ENCODE measurements at places on chromosomes 13 and 19.

- DNase-seq, result peak; percentile 47
Measured at GRCh38 chr13:56932104-56932503, 208.6 kb upstream of the PRR20A start.

DNA sequence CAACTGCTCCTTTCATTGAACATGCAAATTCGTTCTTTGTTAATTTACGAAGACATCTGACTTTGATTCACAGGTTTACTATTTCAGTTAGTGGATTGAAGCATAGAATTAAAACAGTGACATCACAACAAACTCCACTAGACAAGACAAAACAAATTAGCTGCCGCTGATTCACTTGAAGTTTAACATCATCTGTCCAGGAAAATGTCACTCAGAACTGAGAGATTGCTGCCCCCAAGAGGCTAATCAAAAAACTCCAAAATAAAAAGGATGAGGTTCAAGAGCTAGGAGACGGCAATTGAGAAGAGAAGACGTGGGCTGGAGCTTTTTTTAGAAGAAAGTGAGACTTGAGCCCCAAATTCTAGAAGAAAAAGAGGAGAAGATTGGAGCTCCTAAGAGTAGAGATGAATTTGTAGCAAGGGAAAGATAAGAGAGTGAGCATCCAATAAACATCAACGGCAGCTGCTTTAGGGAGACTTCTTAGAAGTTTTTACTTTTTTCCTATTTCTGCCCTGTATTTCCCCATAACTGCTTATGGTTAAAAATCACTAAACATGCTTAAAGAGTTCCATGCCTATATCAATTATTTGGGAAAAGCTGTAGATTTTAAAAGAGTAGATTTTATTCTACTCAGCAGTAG, 40.8 kb upstream of the TPP2 start:
- DNase-seq, result peak; percentile 89

DNA sequence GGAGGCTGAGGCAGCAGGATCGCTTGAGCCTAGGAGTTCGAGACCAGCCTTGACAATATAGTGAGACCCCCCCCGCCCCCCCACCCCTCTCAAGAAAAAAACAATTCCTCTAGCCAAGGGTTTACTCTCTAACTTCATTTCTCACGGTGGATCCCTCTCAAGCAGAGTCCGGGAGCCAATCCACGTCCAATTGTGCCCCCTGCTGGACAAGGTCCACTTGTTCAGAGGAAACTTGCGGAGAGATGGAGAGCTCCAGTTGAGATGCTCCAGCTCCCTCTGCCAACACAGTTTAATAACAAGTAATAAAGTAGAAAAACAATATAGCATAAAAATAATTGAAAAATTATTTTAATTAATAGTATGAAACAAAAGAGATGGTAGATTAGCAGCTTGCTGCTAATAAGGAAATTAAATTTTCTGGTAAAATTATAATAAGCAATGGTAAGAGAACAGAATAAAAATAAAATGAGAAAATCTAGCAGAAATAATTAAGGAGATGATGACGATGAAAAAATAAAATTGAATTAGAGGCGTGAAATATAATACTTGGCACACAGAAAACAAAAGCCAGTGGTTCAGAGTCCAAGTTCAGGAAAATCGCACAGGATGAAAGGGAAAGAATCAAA, 14.5 kb upstream of the SIGLEC14 start:
- DNase-seq, result peak; percentile 82

- no peak for DNase-seq
Measured at GRCh38 chr19:5172859-5173630, 167.6 kb downstream of the PTPRS start.

GRCh38 chr19:51978882-51979281, 7.8 kb downstream of the ZNF350 start:
- DNase-seq, result no peak

GRCh38 chr19:18098891-18099622, 1.5 kb downstream of the MAST3 start:
- peak; percentile 56 for DNase-seq

DNA sequence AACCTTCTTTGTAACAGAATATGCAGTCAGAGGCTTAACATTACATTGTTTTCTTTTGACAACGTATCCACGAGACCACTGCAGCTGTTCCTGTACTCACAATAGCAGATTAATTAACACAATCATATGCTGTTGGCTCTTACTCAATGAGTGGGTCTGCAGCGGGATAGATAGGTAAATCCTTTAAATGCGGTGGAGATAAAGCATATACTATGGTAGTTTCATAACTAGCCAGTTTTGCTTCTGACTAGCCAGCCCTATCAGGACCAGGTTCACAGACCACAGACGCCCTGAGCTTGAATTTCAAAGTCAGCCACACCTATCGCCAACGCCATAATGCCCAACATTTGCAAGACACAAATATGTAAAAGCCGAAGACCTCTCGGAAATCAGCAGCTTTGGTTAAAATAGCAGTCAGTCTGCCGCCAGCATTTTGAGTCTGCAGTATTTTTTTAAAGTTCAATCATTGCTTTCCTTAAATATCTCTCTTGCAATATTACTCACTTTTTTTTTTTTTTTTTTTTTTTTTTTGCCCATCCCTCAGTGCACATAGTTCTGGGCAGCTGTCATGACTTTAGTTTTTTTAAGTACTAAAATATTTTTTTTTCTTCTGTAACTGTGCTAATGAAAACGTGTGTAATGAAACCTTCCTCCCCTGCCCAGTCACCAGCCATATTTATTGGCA, 120.5 kb downstream of the ZNF536 start:
- DNase-seq, result no peak

GRCh38 chr19:18126097-18126496, 26.9 kb upstream of the PIK3R2 start:
- no peak for DNase-seq

- DNase-seq, result no peak
Measured at GRCh38 chr13:104831831-104832230, 1703.6 kb downstream of the EFNB2 start.

DNA sequence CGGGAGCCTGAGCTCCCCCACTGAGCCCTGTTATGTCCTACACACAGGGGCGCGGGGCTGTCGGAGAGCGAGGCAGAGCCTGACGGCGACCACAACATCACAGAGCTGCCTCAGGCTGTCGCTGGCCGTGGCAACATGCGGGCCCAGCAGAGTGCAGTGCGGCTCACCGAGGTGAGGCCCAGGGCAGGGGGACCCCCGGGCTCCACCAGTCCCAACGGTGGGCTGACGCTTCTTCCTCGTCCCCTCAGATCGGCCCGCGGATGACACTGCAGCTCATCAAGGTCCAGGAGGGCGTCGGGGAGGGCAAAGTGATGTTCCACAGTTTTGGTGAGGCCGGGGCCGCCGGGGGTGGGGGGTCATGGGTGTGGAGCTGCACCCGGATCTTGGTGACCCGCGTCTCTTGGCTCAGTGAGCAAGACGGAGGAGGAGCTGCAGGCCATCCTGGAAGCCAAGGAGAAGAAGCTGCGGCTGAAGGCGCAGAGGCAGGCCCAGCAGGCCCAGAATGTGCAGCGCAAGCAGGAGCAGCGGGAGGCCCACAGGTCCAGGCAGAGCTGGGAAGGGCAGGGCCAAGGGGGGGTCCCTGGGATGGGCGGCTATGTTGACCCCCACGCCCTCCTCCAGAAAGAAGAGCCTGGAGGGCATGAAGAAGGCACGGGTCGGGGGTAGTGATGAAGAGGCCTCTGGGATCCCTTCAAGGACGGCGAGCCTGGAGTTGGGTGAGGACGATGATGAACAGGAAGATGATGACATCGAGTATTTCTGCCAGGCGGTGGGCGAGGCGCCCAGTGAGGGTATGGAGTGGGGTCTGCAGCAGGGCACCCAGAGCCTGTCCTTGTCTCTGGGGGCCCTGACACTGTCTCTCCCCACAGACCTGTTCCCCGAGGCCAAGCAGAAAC, 1.2 kb upstream of the P2RY11 start:
- no peak for DNase-seq

- DNase-seq, result peak; percentile 84
Measured at GRCh38 chr19:1942078-1942933, 1.3 kb downstream of the CSNK1G2 start.

GRCh38 chr13:92804346-92804745, 422.3 kb upstream of the GPC6 start:
- DNase-seq, result no peak

GRCh38 chr19:45575216-45575615, 9.4 kb downstream of the OPA3 start:
- no peak for DNase-seq

DNA sequence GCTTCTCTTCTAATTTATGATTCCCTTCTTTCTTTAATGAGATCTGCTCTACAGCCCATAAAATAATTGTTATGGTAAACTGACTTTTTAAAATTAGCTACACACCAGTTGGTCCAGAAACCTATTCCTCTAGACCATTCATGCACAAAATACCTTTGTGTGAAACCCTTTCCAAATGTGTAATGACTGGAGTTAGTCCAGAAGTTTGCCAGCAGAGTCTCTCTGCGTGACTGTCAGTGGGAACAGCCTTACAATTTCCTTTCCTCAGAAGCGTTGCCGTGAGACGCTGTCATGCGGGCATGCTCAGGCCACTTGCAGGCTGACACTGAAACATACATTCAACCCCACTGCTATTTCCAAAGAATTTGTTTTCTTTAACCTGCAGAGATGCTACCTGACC, 965.2 kb downstream of the PCDH9 start:
- peak; percentile 92 for DNase-seq

GRCh38 chr13:97058391-97058790, 64.1 kb upstream of the OXGR1 start:
- peak; percentile 40 for DNase-seq

- no peak for DNase-seq
Measured at GRCh38 chr13:106028911-106029310, 506.6 kb downstream of the EFNB2 start.

DNA sequence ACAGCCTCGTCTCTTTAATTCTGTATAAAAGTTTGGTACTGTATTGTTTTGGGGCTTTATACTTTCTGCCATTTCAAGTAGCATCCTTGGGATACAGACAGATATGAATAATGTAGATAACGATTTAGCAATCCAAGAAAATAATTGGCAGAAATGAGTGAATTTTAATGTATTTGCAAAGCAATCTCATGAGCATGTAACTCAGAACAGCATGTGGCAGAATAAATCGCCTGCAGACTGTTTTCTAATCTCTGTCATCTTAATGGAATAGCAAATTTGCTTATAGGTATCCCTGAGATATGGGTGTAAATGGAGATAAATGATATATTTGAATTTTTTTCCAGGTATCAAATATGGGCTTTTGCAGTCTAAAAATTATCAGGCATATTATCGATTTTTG, 166.0 kb downstream of the GPC5 start:
- no peak for DNase-seq

DNA sequence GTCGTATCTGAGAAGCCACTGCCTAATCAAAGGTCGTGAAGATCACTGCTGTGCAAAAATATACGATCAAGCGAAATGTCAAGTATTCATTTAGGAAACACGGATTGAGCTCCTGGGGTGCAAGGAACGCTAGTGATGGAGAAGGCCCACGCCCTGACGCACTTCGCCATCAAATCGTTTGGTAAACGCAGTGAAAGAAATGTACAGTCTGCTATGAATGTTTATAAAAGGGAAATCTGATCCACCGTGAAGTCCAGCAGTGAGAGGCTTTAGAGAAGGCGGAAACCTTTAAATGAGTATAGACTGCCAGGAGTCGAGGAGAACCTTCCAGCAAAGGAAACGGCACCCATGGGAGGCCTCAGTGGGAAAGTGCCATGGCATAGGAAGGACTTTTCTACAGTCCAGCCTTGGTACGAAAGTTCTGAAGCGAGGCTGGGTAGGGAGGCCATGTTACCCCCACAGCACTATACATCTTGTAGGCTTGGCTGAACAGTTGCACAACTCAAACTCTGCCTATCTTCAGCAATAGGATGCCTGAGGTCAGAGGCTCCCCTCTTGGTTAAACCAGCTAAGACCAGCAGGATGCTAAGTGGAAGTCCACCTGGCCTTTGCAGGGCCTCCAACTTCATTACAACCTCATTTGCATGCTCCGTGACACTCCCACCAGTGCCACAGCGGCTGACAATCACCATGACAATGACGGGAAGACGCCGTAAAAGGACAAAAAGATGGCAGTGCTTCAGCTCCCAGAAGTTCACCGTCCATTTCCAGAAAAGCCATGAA, 20.4 kb downstream of the PCID2 start:
- no peak for DNase-seq

DNA sequence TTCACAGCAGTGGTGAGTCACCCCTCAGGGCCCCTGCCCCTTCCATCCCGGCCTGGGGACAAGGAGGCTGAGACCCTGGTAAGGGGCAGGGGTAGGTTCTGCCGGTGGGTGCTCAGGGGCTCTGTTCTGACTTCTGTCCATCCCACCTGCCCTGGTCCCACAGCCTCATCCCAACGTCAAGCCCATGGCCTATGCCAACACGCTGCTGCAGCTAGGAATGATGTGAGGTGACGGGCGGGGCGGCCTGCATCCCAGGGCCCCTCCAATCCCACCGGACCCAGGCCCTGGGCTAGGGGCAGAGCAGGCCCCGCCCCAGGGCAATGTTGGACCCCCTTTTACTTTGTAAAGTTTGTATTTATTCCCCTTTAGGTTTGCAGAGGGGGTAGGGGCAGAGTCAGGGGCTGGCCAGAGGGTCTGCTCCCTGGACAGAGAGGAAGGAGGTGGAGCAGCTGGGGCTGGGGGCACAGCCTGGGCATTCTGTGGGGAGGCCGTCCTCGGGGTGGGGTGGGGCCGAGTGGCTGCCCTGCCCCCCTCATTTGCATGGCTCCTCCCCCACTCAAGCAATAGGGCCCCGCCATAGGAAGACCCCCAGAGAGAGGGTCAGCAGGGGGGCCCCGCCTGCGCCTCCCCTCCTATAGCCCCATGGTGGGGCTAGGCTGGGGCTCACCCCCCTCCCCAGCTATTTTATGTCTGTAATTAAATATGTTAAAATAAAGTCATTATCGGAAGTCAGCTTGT, 23.1 kb downstream of the CCDC8 start:
- no peak for DNase-seq

GRCh38 chr19:38196245-38196837, 27.7 kb downstream of the DPF1 start:
- no peak for DNase-seq

GRCh38 chr19:40745402-40745780, 4.9 kb downstream of the ACTMAP start:
- DNase-seq, result no peak

GRCh38 chr19:8592231-8593009, 15.2 kb upstream of the MYO1F start:
- DNase-seq, result peak; percentile 62

DNA sequence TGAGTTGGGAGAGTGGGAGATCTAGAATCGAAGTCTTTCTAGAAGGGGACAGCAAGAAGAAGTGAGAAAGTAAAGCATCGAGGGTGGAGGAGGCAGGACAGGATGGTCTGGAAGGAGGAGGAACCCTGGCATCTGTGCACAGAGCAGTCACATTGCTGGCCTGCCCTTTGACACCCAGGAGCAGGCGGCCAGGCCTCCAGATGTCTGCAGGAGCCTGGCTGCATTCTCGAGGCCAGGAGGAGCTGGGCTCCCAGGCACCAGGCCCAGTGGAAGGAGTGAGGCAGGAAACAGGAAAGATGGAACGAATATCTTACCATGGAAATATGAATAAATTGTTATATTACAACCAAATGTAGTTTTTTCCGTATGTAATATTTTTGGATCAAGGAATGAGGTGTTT, 27.7 kb upstream of the ARGLU1 start:
- DNase-seq, result no peak

GRCh38 chr13:42369071-42369797, 97.3 kb downstream of the AKAP11 start:
- no peak for DNase-seq

All from NCI-H69 (cell line).